ENCODE measurements at places on chromosomes 5 and 9.
A peak's percentile ranks its signal among the peaks of the same experiment; 100 is the strongest.

DNA sequence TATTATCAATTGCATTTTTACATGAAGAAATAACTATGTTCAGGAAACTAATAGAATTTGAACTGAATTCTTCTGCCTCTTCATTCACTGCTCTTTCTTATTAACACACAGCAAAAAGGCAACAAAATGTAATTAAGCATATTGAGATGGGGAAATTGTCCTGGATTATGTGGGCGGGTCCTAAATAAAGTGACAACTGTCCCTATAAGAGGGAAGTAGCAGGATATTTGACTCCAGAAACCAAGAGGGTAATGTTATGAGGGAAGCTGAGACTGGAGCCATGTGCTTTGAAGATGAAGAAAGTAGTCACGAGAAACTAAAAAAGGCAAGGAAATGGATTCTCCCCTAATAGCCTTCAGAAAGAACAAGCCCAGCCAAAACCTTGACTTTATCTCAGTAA lies 311.2 kb upstream of the PIK3R1 start:
- DNase-seq, result no peak

DNA sequence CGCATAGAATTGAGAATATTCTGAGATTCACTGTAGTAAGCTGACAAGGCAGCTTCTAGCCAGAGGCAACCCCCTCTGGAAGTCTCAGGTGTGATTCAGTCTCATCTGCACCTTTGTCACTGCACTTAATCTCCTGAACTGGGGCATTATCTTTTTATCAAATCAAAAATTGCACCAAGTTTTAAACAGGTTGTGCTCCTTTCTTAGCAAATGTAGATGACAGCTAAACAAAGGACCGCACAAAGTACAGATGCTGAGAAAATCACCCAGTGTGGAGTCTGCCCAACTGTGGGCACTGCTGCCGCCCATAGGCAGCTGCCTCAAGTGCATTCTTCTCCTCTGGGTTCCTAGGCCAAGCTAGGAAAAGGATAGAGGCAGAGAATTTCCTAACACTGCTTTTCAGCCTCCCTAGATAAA lies 51.1 kb downstream of the STARD4 start:
- no peak for DNase-seq

- DNase-seq, result no peak
Measured at GRCh38 chr9:127169575-127169883, 47.1 kb upstream of the ANGPTL2 start.

DNA sequence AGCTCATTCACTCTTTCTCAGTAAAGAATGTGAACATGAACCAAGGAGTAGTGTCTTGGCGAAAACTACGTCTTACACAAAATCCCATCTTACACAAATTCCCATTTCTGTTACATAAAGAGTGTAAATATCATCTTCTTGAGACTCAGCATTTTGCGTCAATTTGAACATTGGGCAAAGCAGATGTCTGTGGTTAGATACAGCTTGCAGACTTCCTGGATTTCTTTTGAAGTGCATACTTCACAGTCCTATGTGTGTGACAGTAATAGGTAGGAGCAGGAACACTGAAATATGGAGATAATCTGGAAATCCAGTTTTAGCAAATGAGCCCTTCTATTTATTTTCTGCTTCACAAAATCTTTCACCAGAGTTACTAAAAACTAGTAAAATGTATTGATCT lies 58.8 kb downstream of the C6 start:
- no peak for DNase-seq

DNA sequence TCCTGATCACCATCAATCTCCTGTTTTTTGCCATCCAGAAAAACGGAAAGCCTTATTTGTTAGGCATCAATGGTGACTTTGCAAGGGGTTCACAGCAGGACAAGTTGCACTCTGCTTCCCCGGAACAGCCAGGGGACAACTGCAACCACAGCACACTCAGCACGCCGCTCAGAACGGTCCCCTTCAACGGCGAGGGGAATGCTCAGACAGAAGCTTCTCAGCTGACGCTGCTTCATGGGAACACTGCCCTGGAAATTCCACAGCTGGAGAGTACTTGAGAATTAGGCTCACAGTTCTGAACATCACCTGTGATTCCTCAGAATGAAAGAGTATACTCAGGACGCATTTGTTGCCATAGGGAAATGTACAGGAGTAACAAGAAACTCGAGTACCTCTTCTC lies 40.1 kb upstream of the PLPP6 start:
- no peak for DNase-seq

DNA sequence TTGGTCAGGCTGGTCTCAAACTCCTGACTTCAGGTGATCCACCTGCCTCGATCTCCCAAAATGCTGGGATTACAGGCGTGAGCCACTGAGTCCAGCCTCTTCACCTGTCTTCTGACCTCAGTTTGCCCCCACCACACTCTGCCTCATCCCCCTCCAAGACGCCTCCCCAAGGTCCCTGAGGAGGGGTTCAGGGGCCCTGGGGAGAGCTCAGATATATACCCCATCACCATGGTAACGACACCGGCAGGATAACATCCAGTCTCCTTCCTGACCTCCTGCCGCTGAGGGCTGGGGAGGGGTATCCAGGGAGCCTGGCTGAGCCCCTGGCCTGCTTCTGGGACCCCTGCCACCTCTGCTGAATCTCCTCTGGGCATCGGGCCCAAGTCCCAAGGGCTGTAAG lies 19.7 kb upstream of the PSD2 start:
- DNase-seq, result no peak

DNA sequence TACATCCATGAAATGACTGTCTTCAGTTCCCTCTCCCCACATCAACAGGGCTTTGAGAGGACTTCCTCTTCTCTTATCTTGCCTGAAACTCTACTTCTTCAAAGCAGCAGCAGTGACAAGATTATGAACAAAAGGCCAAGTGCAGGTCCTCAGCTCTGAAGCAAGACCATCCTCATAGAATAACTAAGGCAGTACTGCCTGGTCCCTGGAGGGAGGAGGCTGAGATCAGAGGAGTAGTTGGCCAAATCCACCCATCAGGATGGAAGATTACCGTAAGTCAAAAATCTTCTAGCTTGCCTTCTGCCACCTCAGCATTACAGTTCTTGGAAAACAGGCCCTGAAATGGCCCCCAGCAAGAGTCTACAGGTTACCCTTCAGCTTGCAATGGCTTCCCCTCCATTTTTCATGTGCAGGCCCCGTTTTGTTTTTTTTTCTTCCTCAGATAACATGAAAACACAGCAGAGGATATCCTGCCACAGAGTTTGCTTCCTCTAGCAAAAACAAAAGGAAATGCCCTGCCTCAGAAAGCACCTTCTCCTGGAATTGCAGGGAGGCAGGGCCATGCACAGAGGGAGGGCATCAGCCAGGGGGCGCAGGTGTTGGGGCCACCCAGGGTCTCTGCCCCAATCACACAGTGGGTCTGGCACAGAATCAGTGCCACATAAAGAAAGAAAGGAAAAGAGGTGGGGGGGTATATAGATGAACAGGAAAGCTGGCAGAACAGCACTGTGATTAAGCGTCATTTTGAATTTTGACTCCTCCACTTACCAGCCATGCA lies 40.0 kb downstream of the KLHL3 start:
- DNase-seq, result no peak

GRCh38 chr5:18967637-18968036 lies 1020.4 kb downstream of the CDH18 start:
- DNase-seq, result no peak

DNA sequence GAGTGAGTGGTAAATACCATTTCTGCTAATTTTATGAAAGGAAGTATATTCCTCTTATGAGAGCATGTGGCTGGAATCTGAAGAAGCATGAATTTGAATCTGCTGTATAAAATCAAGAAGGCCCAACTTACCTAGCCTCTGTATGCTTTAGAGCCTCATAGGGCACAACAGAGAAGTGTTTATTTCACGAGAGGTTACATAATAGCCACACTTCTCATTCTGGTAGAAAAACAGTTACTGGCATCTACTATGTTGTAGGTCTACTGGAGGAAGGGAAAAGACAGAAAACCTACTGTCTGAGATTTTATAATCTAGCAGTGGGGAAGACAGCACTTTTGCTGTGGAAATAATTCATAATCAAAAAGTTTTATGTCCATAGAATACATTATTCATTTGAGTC lies 172.6 kb upstream of the ZNF608 start:
- no peak for DNase-seq

DNA sequence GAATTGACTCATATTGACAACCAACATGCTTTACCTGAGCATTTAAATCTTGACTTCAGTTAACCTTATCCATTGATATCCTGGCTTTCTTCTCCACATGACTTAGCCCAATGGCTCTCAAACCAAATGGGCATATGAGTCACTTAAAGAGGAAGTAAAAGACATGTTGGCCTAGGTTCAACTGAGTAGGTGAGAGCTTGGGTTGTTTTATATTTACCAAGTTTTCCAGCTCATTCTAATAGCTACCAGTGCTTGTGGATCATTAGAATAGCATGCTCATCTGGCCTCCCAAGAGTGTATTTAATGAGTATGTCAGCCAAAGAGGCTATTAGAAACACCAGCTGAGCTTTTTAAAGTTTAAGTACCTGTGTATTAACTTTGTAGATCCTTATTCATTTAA lies 1049.0 kb downstream of the PTPRD start:
- no peak for DNase-seq

DNA sequence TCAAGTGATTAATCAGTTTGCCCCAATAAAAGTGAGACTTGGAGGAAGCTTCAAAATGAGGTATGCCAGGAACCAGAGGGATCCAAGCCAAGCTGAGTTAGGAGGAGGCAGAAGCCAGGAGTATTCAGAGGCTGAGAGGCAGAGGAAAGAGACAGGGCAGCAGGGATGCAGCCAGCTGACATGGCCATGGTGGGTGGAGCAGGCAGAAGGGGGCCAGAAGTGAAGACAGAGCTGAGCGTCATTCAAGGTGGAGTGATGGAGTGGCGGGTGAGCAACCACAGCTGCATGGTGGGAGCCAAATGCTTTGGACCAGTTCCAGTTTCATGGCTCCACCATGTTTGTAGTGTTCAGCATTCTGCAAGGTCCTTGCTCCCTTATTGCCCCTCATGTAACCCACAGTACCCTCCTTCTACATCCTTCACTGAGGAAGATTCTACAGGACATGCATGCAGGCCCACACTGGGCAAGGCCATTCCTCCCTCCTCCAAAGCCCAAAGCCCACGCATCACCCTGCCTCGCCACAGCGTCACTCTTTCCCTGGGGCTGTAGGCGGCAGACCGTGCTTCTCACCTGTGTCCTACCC lies 100.6 kb downstream of the FSTL4 start:
- DNase-seq, result no peak

DNA sequence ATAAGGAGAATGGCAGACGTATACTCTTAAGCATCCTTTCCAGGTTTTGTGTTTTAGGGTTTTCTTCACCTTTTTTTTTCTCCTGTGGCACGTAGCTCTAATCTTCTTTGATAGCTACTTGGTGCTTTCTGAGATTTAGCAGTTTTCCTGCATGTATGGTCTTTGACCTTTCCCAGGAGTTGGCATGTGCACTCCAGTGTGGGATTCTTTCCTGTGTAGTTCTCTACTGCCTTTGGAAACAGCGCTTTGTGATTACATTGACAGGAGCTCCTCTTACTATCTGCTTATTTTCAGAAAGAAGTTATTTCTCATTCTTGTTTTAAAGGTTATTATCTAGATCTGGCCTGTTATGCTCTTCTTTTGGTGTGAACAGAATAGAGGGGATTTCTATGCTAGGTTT lies 65.5 kb downstream of the UNC13B start:
- no peak for DNase-seq

DNA sequence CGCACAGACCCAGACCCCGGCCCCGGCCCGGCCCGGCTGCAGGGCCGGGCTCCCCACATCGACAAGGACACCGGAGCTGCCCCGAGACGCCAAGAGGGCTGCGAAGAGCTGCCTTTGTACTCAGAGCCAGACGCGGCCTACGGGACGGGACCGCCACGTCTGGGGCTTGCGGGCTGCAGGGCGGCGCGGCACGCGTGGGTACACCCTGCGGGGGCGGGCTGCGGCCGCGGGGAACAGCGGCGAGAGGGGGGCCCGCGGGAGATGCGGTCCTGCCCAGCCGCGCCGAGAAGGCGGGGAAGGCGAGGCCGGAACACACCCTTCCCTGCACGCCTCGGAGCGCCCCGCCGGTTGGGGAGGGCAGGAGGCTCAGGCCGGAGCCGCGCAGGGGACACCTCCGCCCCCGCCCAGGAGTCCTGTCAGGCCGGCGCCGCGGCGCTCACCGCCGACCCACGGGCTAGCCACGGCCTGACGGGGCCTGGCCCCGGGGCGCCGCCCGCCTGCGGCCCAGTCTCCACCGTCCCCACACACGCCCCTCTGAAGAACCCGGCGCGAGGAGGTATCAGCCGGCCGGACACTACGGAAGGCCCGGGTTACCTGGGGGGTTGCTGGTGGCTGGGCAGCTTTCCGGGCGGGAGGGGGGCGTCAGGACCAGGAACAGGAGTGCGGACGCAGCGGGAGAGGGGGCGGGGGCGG lies 478 bp downstream of the RAB14 start:
- peak; percentile 88 for DNase-seq

GRCh38 chr9:95640336-95640735 lies 123.6 kb upstream of the PTCH1 start:
- DNase-seq, result no peak

DNA sequence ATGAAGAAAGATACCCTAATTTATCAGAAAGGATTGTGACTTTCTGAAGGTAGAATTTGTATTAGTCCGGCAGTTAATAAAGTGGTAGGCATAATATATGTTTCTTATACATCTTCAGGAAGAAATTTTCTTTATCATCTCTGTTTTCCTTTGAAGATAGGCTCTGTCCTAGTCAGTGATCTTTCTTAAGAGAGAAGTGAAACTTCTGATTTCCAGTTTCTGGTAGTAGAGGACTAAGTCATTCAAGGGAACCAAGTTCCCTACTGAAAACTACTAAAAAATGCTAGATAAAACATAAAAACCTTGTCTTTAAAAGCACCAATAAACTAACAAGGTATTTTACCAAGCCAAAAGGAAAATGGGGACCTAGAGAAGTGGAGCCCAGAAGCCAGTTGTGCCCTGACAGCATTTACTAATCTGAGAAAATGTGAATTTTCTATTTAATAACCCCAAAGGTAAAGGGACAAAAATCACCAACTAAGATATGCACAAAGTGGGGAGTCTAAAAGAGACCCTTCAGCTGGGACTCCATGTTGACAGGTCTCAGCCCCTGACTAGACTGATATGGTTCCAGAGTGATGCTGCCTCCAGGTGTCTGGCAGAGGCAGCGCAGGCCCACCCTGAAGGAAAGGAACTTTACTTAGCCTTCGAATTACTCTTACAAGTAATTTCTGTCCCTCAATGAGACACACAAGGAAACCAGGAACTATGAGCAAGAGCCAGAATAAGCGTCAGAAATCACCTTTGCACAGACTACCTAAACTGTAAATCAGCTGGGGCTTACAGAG lies 72.7 kb downstream of the FAM78A start:
- no peak for DNase-seq

DNA sequence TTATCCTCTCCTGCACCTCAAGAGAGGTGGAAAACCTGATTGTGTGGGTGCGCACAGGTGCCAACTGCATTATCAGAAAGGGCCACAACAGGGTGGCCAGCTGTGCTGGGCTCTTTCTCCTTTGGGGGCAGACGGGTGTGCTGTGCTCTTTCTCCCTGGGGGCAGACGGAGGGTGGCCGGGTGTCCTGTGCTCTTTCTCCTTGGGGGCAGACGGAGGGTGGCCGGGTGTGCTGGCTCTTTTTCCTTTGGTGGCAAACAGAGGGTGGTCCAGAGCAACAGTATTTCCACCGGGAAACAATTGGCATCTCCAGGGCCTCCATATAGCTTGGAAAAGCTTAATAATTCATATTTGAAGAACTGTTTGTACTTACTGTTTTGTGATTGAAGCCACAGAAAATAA lies 6.8 kb downstream of the LMX1B start:
- no peak for DNase-seq

- no peak for DNase-seq
Measured at GRCh38 chr5:10046676-10047075, 203.0 kb downstream of the ATPSCKMT start.

All from pancreas (tissue), 10 donors.